Spleen (tissue), 13 donors: ENCODE measurements at places on chromosomes 16 and 17. TPM values are rescaled to one million over a fixed set of nuclear protein-coding genes. Genes with fewer than 3 reads are reported as not detected.

DNA sequence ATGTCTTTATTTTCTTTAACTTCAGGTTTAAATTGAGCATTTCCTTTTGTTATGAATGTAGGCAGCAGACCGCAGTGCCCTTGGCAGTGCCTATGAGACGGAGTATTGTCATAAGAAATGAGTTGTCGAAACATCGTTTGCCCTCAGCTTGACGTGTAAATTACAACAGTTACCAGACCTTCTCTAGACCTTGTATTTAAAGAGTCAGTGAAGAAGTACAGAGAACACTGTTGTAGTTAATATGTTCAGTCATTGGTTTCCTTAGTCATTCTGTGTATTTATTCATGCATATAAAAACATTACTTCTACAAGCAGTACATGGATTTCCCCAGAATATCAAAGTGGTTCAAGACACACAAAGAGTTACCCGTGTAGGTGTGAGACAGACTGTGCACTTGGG lies 19.0 kb downstream of the IRF8 start:
- DNase-seq = no peak

DNA sequence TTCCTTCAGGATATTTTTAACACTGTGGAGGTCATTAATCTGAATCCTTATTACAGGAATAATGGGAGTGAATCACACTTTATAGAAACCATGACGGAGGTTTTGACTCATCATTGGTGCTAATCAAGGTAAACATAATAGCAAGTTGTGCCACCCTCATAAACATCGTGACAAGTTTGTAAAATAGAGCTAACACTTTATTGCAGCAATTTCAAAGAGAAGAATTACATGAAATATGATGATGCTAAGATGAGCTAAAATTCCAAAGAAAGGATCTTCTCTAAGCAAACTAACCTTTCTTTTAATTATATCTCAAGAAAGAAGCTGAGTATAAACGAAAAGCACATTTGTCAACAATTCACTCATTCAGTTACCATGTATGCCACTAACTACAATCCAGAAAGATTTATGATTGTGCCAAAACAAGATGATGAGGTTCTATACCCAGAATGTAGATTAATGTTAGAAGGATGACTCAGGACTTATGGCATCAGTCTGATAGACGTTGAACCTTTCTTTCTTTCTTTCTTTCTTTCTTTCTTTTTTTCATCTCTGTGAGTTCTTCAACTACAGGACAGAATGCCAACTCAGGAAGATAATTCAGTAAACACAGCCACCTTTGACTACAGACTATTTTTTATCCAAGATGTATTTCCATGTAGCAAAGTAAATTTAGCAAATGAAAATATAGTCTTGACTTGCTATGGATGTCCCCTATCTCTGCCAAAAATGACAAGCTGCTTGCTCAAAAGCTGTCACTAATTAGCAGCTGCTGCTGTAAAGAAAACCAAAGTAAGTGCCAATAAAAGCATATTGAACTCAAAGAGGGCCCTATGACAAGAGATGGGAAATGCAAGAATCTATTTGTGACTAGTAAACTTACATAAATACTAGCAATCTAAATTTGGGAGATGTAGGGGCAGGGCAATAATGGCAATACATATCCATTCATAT lies 23.3 kb downstream of the STAT5B start:
- no peak for DNase-seq

- DNase-seq = no peak
Measured at GRCh38 chr17:49783071-49783715, 5.3 kb upstream of the KAT7 start.

GRCh38 chr16:31099860-31100638 lies 5.5 kb upstream of the VKORC1 start:
- no peak for DNase-seq

DNA sequence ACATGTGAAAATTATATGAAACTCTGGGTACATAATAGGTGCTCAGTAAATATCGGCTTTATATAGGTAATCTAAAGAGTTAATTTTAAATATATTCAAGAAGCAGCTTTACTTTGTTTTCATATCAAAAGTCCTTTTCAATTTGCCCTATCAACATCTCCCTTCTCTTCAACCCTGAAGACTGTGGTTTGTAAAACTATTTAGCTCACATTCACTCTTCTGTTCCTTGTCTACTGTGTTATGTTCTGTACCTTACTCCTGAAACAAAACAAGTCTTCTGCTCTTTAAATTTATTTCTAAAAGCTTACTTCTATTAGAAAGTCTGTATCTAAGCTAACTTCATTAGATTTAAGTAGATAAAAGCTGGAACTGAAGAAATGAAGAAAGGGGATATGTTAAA lies 301.7 kb upstream of the PMFBP1 start:
- DNase-seq = no peak

GRCh38 chr17:41311111-41311510 lies 2.0 kb upstream of the KRTAP16-1 start:
- DNase-seq = no peak

DNA sequence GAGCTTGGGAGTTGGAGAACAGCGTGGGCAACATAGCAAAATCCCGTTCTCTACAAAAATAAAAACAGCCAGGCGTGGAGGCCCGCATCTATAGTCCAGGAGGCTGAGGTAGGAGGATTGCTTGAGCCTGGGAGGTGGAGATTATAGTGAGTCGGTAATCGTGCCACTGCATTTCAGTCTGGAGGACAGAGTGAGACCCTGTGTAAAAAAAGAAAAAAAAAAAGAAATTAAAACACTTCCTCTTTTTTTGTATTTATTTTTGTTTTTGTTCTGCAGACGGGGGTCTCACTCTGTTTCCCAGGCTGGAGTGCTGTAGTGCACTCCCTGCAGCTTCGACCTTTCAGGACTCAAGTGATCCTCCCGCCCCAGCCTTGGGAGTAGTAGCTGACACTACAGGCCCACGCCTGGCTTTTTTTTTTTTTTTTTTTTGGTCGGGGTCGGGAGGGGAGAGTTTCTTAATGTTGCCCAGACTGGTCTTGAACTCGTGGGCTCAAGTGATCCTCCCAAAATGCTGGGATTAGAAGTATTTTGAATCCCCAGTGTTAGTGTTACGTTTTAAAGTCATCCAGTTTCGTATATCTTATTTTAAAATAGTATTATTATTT lies 1.5 kb downstream of the IST1 start:
- no peak for DNase-seq

DNA sequence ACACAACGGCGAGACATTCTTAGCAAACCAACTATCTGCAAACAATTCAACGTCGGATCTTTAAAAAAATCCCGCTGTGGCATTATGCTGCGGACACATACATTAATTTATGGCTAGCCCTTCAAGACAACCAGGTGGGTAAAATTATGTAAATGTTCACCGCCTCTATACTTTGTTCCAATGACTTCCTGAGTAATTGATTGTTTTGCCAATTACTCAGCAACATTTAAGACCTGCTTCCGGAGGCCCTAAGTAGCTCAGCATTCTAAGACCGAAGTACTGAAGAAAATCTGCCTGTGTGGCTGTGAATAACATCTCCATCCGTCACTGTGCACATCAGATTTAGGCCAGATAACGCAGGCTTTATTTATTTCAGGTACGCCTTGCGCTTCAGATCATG lies 23.3 kb downstream of the QPRT start:
- DNase-seq = peak; percentile 1

- DNase-seq = no peak
Measured at GRCh38 chr16:85869206-85869605, 29.8 kb upstream of the IRF8 start.

DNA sequence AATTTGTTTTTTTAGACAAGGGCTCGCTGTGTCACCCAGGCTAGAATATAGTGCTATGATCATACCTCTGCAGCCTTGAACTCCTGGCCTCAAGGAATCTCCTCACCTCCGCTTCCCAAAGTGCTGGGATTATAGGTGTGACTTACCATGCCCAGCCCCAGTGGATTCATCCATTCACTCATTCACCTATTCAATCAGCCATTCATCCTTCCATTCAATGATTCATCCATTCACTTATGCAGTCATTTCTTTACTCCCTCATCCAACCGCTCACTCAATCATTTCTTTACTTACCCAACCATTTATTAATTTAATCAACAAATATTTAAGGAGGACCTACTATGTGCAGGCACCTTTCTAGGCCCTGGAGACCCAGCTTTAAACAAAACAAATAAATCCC lies 25.7 kb downstream of the DEXI start:
- DNase-seq = no peak

LLGL1 gene
- 2.9 TPM for polyA plus RNA-seq
